ENCODE measurements at places on chromosomes 12 and 14.

DNA sequence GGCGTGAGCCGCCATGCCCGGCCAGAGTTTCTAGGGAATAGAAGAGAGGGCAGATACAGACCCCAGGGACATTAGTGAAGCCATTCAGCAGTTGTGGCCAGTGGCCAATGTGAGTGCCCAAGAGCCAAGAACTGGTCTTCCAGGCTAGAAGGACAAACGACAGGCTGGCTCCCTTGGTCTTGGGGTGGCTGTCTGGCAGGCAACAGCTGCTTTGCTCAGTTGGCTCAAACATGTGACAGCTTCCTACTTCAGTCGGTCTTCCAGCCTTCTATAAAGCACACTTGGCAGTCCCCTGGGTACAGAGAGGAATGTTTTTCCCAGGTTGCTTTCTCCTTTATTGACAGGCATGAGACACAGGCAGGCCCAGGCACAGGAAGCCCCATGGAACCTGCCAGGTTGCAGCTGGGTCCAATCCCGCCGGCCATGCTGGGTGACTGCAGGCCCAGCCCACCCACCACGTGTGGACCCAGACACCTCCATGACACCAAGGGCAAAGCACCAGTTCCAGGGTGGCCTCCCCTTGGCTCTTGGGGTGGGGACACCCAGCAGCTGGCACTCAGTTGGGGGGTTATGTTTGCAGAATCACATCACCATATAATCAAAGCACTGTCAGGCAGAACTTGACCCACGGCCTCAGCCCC is 15.4 kb downstream of the CHGA start:
- no peak for DNase-seq

- DNase-seq: no peak
Measured at GRCh38 chr14:37587881-37588666, 7.0 kb downstream of the FOXA1 start.

GRCh38 chr12:31594681-31595080 is 3.7 kb upstream of the DENND5B start:
- no peak for DNase-seq

GRCh38 chr12:16150276-16150675 is 127.2 kb downstream of the SLC15A5 start:
- DNase-seq: no peak

- DNase-seq: peak; percentile 97
Measured at GRCh38 chr12:119178544-119179334, at the start of gene HSPB8. Gene HSPB8, plus strand, starts transcription at chr12:119178931. Its CDS starts 382 bp downstream, at chr12:119179313.

DNA sequence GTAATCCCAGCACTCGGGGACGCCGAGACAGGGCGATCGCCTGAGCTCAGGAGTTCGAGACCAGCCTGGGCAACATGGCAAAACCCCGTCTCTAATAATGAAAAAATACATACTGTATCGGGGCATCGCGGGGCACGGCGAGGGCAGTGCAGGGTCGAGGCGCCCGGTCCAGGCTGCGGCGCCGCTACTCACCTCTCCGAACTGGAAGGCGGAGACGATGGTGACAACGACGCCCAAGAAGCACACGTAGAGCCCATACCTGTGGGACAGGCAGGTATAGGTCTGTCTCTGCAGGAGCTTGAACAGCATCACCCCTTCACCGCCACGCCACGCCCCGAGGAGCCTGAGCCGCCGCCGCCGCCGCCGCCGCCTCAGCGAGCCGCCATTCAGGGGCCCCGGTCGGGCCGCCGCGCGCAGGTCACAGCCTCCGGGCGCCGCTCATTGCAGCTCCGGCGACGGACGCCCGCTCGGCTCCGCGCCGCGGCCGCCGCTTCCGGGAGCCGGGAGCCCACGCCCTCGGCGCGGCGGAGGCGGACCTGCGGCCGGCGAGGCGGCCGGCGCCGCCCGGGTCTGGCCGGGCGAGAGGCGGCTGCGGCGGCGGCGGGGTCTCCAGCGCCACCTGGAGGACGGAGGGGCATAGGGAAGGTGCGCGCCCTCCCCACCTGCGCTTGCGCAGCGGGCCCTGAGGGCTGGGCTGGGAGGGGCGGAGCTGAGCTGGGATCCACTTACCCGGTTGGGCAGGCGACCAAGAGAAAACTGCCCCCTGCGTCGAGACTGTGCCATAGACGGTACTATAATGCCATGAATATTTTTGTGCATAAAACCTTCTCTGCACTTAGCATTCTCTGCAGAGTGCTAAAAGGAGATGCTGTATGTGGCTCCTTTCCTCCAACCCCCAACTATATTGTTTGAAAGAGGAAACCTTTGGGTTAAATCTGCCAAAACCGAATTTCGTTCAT is at the start of gene GNPTAB:
GNPTAB (minus strand) TSS at position 593 of the 959 bp plus-strand sequence; CDS start at position 309, 284 bp downstream.
- DNase-seq: peak; percentile 90

GRCh38 chr12:55708695-55709233 is 1.1 kb upstream of the ITGA7 start:
- DNase-seq: peak; percentile 74

DNA sequence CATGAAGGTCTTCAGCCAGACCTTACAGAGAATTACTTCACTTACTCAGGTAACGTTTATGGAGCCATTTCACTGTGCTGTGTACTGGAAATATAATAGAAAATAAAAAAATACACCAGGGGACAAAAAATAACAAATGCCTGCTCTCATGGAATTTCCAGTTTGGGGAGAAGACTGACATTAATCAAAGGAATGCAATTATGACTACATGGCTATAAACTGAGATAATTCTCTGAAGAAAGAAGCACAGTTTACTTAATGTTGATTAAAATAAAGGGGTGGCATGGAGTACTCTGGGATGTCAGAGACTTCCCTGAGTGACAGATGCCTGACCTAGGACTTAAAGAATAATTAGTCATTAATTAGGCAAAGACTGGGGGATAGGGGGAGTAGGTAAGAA is 59.0 kb downstream of the DENND5B start:
- no peak for DNase-seq

DNA sequence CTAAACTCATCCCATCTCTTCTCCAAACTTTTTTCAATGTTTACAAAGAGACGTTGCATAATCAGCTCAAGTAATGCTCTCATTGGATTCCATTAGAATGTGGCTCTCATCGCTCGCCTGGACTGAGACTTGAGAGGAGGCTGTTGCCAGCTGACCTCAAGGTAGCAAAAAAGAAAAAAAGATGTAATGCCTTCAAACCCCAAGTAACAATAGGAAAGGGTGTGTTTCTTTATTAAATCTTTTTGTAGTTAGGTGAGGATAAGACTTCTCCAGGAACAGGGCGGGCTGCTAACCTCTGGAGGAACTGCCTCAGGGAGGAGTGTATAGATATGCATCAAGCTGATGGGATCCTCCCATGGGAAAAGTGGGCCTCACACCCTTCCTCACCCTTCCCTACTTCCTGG is 956 bp upstream of the PTHLH start:
- DNase-seq: no peak

GRCh38 chr12:96112733-96113132 is 77.3 kb upstream of the LTA4H start:
- DNase-seq: no peak

GRCh38 chr12:62737188-62737587 is 197.8 kb downstream of the PPM1H start:
- DNase-seq: no peak

GRCh38 chr14:81582420-81582819 is 48.8 kb upstream of the SEL1L start:
- no peak for DNase-seq

DNA sequence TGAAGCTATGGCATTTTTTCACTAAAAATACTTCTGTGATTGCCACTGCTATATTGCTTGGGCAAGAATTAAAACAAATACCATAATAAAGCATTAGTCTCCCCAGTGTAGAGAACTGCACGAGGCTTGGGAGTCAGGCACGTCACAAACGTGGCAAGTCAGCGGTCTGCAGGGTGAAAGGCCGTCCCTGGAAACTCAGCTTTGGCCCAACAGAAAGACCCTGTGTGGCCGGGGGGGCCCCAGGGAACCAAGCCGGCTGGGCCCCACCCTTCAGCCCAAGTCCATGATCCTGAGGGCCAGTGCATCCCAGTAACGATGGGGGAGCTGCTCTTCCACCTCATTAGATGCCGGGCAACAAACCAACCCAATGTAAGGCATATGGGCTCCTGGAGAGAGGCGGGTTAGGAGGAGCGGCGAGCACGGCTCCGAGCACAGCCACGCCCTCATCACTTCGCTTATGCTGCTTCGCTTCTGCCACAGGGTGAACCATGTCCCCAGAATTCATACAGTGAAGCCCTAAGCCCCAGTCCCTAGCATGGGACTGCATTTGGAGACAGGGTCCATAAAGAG is 50.9 kb upstream of the GPR68 start:
- DNase-seq: no peak

GRCh38 chr14:85442996-85443395 is 86.9 kb upstream of the FLRT2 start:
- DNase-seq: no peak

GRCh38 chr14:52077256-52077979 is 8.6 kb upstream of the NID2 start:
- DNase-seq: no peak

- DNase-seq: no peak
Measured at GRCh38 chr12:89098441-89099112, 253.7 kb downstream of the DUSP6 start.

- DNase-seq: no peak
Measured at GRCh38 chr14:65703996-65704395, 291.5 kb downstream of the FUT8 start.

DNA sequence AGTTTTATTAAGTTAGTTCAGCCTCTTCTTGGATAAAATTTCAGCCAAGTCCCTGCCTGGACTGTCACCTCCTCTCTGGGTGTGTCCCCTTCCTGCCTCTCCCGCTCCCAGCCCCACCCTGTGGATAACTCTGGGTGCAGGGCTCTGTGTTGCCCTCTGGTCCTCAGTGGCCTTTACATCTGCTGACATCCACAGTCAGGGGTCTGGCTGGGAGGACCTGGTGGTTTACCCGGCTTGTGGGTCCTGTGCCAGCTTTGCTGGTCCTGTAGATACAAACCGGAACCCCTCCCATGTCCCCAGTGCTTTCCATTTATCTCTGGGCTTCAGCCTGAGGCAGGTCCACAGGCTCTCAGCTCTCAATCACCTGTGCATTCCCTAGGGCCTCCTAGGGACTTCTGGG is 28.9 kb upstream of the PLEKHG3 start:
- DNase-seq: no peak

DNA sequence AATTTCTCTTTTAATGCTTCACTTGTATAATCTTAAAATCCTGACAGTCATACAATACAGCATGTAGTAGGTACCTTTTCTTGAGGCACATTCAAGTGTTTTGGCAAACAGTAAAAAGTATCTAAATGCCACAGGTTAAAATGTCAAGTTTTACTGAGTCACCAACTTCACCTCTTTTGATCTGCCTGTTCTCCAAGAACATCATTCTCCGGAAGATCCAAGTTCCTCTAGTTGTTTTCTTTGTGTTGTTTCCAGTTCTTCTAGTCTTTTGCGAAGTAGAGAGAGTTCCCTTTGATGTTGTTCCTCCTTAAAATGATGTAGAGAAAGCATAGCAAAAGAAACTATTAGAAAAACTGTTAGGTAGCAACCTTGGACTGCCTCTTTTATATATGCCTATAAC is 151.1 kb downstream of the CEP83 start:
- no peak for DNase-seq

DNA sequence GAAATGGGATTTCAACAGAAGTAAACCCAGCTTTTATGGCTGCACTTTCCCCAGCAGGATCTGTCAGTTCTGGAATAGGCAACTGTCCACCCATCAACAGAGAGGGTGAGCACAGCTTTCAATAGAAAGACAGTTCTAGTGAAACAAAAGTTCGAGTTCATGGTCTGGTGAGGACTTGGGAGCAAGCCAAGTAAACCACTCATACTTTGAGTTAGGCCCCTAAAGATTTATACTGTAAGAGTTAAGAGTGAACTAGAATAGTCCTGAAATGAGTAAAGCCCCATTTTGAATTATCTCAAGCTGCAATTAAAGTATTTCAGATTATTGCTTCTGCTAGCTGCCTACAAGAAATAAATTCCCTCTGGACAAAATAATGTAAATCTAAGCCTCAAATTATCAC is 82.6 kb downstream of the METTL25 start:
- DNase-seq: no peak

DNA sequence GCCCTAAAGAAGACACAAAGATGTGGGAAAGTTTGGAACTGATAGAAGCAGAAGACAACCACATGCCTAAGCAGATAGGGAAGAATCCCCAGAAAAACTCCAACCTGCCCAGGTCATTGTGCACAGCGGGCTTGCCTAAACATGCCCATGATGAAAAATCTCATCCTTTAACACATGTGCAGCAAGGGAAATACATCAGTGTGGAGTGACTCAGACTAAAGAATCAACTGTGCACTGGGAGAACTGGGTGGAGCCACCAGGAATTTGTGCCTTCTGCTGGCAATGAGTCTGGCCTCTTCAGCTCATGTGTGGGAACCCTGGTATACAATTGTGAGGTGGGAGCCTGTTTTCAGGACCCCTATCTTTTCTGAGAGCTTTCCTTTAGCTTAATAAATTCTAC is 398.5 kb downstream of the FSCB start:
- DNase-seq: no peak

DNA sequence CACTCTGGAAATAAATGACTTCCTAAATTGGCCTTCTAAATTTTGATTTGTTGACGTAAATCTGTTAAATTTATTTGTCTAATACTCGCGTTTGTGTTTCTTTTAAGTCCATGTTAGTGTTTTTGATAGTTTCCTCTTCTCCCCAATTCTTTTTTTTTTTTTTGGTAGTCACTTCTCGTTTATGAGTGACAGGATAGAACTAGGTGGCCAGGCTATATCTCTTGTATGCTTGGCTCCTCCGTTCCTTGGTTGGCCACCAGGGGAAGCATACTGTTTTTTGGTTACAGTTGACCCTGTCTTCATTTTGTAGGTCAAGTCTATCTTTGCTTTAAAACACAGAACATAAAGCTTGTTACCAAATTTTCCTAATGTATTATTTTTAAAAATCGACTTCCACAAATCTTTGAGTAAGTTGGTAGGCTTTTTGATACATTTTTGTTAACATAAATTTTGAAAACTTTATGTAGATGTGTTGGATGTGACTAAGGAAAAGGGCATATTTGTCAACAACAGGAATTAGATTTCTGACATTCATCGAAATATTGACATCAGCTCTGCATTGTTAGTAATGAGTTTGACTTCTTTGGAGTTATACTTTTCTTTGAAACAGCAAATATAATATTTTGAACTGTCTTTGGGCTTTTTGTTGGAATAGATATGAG is 2.2 kb downstream of the RCOR1 start:
- DNase-seq: peak; percentile 73

DNA sequence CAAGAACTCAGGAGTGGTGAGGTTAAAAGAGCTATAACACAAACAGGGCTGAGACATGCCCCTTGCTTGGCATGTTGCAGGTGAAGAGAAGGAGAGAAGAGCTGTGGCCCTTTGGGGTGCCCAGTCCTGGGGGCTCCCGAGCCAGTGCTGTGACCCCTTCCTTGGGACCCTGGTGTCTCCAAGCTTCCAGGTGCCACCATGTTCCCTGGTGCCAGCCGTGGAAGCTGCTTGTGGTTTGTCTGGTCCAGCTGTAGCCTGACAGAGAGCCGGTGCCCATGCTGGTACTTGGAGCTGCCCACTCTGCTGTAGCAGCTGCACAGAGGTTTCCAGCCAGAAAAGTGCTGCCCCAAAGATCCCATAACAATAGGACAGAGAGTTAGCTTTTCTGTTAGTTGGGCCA is 159.2 kb upstream of the SLC38A2 start:
- DNase-seq: no peak

GRCh38 chr12:127041985-127042625 is 1224.9 kb upstream of the TMEM132C start:
- no peak for DNase-seq

GRCh38 chr12:112830901-112831300 is 39.4 kb downstream of the RPH3A start:
- no peak for DNase-seq

Data from right atrium auricular region (tissue), 2 donors.